ENCODE measurements at places on chromosomes 11 and 22.
A peak's percentile ranks its signal among the peaks of the same experiment; 100 is the strongest.

- DNase-seq: no peak
These were observed 80.7 kb downstream of the NAV2 start for GRCh38 chr11:19793326-19793725.

GRCh38 chr11:46801694-46802470, 44.2 kb downstream of the CKAP5 start:
- DNase-seq: no peak

DNA sequence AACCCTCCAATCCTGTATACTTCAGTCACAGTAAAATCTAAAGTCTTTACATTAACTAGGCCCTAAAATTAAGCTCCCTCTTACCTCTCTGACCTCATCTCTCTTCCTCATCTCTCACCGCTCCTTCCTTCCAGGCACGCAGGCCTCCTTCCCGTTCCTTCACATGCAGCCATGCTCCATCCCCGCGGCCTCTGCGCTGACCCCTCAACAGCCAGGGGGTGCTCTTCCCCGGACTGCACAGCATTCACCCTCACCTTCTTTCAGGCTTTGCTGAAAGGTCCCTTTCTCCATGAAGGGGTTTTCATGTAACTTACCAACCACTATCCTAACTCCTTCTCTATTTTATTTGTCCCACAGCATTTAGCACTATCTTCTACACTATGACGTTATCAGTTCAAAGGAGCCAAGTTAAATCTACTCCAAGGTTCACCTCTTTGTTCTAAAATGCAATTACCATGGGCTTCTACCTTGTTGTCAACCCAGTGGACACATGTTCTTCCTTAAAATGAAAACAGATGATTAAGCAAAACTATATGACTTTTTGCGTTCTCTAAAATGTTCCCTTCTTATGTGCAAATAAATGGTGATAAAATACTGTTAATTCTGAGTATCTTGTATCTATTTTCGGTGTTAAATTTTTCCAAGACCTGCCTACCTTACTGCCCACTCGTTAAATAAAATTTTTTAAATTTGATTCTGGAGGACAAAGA, 57.8 kb upstream of the APOA1 start:
- DNase-seq: peak; percentile 26

DNA sequence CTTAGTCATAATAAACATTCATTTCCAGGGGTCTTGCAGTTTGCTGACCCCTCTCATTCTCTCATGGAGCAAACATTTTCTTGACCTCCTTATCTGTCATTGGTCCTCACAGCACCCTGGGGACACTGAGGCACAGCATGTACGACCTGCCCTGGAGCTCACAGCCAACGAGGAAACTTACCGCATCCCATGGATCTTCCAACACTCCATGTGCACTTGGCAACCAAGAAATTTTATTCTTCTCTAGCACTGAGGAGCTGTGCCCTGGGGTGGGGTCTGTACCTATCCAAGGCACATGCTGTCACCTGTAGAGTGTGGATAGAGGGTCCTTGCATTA, 69.4 kb upstream of the IGLL5 start:
- no peak for DNase-seq

DNA sequence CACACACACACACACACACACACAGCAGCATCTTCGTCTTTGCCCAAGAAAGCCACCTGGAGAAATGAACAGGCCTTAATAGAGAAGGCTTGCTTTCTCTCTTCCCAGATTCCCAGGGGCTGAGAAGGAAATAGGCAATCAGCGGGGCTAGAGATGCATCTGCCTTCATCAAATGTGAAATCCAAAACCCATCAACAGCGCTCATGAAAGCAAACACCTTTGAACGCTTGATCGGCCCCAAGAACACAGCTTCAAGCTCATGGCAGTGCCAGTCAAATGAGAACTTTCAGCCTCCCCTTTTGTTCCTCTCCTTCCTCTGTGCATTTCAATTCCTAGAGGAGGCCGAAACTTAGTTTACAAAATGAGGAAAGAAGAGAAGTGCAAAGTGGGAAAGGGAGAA, 122.7 kb downstream of the EFCAB6 start:
- no peak for DNase-seq

- DNase-seq: no peak
These were observed 389.1 kb downstream of the AASDHPPT start for GRCh38 chr11:106466521-106467080.

- DNase-seq: no peak
These were observed 12.2 kb downstream of the POLDIP3 start for GRCh38 chr22:42602470-42602869.

- DNase-seq: peak; percentile 19
These were observed 20.5 kb downstream of the TST start for GRCh38 chr22:36998620-36999351.

- DNase-seq: no peak
These were observed 328.7 kb upstream of the B3GAT1 start for GRCh38 chr11:134740590-134741261.

DNA sequence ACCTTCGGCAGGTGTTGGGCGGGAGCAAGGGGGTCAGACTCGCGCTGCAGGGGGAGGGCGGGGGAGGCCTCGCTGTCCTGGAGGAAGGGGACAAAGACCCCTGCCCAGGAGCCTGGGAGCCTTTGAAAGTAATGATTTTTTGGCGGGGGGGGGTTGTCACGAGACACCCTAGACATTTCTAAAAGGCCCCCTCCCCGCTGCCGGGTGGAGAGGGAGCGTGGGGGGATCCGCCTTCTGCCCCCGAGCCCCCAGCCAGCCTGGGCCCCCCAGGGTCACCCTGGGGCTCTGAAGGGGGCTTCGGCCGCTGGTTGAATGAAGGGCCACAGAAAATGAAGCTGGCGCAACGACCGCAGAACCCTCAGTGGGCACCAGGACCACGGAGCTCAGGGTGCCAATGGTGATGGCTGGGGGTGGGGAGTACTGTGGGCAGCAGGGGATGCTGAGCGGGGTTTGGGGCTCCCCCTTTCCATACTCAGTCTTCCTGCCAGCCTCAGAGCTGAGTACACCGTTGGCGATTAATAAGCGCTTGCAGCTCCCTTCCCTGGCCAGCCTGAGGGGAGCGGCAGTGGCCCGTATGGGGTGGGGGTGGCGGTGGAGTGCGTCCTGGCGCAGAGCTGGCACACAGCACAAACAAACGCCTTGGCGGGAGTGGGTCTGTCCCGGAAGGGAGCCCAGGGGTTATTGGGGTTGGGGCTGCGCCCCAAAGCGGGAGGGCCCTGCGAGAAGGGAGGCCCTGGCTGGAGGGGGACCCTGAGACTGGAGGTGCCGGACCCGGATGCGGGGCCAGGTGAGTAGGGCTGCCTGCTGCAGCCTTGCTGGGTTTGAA, 1.2 kb upstream of the DUSP8 start:
- peak; percentile 58 for DNase-seq

DNA sequence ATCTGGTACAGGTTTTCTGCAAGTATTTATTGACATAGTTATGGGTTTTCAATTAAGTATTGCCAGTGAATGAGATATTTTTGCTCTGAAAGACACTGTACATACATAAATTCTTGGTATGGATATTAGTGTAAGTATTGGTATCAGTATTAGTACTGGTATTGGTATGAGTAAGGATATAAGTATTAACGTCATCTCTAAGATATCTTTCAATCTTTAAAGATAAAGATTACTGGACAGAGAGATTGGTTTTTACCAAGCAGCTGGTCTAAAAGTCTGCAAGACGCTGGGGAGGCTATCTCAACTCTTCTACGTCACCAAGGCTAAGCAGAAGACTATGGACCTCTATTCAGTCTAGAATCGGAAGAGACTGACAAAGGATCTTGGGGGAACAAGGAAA, 234.5 kb downstream of the NXPE2 start:
- DNase-seq: no peak

- no peak for DNase-seq
These were observed 133.4 kb upstream of the E2F8 start for GRCh38 chr11:19374151-19374569.

GRCh38 chr11:71329165-71329510, 76.8 kb upstream of the SHANK2 start:
- DNase-seq: no peak

DNA sequence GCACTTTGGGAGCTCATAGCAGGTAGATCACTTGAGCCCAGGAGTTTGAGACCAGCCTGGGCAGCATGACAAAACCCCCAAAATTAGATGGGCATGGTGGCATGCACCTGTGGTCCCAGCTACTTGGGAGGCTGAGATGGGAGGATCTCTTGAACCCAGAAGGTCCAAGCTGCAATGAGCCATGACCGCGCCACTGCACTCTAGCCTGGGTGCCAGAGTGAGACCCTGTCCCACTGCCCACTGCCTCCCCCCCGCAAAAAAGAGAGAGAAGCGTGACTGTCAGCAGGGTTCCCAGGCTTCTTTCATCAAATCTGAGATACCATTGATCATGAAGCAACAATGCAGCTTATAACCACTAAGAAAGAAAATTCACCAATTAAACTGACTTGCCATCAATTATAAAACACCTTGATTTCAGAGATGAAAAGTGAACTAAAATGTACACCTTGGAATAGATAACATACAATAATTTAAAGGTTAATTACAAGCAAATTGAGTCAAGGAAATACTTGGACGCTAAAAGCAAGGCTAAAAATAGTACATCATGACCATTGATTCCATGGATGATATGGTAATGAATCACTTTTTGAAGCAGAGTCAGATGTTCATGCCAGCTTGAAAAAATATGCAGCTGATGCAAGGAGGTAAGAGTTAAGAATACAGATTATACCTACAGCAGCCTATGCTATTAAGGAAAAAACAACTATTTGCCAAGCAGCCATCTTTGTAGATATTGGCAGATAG, 90.8 kb upstream of the ALKBH3 start:
- DNase-seq: no peak

DNA sequence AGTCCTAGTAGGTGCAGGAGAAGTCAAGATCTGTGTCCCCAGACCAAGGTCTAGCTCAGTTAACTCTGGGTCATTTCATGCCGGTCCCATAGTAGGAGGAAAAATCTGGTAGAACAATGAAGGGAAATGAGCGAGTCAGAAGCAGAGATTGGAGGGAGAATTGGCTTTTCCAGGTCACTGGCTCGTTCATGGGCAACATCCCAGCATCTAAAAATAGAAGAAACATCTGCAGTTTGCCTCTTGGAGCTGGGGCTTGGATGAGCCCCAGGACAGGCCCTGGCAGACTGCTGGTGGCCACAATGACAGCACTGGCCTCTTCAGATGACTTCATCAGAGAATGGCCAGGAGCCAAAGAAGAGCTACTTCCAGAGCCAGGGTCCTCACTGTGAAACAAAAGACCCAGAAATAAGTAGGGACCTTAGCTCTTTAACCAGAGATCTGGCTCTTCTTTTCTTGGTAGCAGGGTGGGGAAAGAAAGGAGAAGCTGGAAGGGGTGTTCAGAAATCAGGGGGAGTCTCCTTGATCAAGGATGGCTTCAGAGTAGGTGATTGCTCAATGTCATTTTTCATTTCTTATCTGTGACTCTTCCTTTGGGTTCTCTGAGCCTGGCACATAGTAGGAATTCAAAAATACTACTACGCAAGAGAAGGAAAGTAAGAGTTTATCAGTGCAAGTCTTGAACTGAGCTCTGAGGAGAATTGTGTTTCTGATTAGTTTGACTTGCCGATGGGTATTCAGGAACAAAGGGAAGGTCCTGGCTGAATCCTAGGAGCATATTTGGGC, 102.6 kb downstream of the TMPRSS5 start:
- no peak for DNase-seq

- DNase-seq: peak; percentile 93
These were observed 587 bp downstream of the SLC25A22 start for GRCh38 chr11:797296-798092.

GRCh38 chr22:42613872-42614301, 796 bp downstream of the POLDIP3 start:
- DNase-seq: no peak

DNA sequence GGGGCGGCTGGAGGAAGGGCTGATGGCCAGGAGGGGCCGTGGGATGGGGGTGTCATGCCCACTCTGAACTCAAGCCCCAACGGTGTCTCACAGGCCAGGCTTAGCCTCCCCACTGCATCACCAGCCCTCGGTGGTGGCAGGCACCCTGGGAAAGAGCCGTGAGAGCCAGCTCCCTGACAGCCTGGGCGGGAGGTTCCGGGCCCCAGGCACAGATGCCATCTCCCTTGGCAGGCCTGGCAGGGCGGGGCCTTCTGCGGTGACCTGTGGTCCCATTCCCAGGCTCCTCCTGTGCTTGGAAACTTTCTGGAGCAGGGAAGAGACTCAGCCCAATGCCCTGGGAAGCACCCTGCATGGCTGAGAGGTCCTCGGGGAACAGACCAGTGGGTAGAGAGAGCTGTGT, 4.8 kb downstream of the PHLDA2 start:
- DNase-seq: no peak

DNA sequence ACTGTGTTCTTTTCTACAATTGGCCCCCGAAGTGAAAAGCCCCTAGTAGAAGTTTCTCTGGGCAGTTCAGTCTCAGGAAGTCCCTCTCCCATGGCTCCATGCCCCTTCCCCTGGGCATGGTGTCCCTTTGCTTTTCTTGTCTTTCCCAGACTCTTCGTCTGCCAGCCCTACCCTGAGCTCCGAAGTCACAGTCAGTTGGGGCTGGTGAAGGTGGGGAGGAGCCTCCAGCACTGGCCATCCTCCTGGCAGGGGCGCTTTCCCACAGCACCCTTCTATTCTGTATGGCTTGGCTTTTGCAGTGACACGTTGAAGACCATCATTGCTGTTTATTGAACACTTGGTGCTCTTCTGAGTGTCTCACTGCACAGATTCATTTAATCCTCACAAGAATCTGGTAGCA, 195.1 kb upstream of the CADM1 start:
- no peak for DNase-seq

DNA sequence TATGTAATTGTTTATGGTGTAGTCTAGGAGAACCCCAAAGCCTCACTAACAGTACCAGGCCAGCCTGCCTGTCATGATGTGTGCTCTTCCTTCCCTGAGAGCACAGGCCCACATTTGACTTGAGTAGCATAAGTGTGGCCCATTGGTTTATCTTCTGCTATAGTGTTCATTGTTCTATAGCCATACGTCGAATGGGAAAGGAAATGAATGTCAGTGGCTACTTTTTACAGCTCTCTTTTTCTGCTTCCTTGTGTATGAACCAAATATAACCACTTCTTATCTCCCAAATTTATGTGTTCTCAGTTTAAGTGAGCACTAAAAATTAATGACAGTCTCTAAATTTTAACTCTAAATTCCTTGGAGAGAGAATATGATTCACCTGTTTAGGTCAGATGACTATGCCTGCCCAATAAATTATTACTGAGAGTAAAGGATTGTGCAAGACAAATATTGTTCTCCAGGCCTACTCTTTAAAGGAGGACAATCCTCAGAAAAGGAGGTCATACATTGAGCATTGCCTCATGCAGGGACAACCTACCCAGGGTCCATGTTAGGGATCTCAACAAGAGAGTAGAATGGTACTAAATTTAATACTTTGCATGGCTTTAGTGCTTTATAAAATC, 222.9 kb upstream of the ARHGAP20 start:
- no peak for DNase-seq

DNA sequence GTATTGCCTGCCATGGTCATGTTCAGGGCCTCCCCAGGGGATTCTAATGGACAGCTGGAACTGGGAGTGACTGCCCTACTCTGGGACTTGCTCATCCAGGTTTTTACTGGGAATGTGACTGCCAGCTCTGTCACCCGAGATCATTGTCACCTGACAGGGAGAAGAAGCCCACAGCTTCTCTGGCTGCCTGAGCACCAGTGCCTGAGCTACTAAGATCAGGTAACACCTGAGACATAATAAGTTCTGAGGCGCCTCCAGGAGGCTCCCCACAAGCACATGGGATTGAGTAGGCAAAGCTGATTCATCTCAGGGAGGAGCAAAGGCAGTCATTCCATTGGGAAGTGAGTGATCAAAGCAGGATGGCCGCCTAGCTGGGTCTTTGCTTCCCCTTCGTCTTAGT, 84.2 kb upstream of the GALNT18 start:
- no peak for DNase-seq

All from activated CD8-positive, alpha-beta T cell treated with anti-CD3 and anti-CD28 coated beads for 36 hours (primary cell).